H54 (cell line): ENCODE measurements at places on chromosomes 7 and 10.

GRCh38 chr7:126163647-126164046 lies 1089.1 kb downstream of the GRM8 start:
- DNase-seq = no peak

GRCh38 chr7:11612737-11613136 lies 219.3 kb downstream of the THSD7A start:
- no peak for DNase-seq

DNA sequence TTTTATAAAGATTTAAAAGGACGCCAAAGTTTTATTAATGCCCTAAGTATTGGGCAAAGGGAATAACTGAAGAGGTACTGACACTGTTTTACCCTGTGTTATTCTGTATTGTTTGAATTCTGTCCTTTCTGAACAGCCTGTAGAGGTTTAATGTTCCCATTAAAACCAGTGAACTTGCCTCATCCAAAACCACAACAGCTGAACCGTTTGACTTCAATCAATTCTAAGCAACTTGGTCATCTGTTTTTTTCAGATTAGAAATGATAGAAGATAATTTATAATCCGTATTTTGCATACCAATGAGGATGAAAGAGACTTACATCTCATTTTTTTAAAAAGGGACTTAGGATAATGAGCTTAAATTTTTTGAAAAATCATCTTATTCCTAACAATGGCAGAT lies 40.4 kb downstream of the HACD1 start:
- DNase-seq = no peak

- no peak for DNase-seq
Measured at GRCh38 chr7:20305726-20306125, 25.0 kb upstream of the ITGB8 start.

DNA sequence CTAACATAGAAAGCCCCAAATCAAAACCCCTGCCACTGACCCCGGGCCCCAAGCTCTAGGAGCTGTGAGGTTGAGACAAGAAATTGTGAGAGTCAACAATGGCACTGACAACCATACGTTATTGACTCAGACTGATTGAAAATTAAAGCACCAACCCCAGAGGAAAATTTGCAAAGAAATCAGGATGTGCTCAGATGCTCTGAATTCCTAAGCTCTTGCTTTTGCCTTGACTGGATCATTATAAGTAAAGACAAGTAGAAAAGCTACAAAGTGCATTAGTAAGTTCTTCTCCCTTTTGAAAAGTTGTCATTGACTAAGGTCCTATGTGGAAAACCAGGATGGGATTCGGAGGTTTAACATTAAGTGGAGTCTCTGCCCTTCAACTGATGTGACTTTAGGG lies 130.2 kb downstream of the SAMD9 start:
- no peak for DNase-seq

GRCh38 chr10:79399223-79399831 lies 46.1 kb downstream of the ZCCHC24 start:
- DNase-seq = peak; percentile 98

DNA sequence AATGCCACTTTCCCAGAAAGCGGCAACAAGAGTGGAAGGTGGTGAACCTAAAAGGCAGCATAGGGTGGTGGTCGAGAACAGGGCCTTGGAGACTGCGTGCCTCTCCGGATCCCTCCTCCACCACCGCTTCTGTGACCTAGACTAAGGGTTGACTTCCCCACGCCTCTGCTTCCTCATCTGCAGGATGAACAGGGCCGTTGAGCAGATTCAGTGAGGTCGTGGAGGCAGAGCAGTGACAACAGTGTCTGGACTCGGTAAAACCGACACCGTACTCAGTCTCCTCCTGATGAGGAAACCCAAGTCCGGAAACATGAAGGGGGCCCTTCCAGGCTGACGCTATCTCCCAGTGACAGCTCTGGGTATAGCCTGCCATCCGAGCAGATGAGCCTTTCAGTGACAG lies 162.6 kb downstream of the CELF2 start:
- DNase-seq = no peak

- no peak for DNase-seq
Measured at GRCh38 chr10:12214763-12215218, 18.8 kb downstream of the CDC123 start.

- DNase-seq = no peak
Measured at GRCh38 chr7:87918740-87919139, 15.3 kb upstream of the ADAM22 start.

DNA sequence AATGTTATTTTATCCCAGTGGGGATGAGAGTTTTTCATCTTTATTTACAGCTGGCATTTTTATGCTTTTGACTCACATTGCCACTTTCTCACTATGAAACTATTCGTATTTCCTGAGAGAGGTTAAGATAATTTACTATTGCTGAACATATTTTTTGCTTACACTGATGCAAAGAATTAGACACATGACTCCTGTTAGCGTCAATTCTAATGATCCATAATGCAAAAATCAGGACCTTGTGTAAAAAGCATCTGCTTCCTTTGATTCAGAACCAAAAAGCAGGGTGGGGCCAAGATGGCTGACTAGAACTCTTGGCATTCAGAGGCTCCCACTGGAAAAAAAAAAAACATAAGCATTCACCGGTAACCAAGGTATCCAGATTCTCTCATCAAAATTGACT lies 464.8 kb downstream of the SEMA3D start:
- DNase-seq = no peak

DNA sequence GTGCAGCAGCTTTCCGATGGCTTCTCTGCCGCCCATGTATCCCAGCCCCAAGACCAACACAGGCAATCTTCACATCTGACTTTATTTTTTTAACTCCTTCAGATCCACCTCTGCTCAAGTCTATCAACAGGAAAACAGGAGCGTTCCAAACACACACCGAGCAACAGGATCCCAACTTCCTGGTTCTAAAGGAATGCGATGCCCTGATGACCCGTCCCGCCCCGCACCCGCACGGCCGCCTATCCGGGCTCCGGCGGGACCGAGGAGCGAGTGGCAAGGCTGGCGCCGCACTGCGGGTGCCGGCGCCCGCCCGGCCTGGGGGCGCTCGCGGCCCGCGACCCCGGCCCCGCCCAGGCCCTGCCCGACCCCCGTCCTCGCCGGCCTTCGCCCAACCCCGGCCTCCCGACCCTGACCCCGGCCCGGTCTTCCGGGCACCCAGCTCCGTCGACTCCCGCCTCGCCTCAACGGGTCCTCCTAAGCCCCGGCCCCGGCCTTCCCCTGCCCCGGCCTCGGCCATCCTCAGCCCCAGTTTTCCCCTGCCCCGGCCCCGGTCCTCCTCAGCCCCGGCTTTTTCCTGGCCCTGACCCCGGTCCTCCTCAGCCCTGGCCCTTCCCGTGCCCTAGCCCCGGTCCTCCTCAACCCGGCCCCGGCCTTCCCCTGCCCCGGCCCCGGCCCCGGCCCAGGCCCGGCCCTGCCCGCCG lies 730 bp downstream of the LARP4B start:
- peak; percentile 38 for DNase-seq

- DNase-seq = no peak
Measured at GRCh38 chr7:96654630-96655188, 54.9 kb downstream of the SEM1 start.

DNA sequence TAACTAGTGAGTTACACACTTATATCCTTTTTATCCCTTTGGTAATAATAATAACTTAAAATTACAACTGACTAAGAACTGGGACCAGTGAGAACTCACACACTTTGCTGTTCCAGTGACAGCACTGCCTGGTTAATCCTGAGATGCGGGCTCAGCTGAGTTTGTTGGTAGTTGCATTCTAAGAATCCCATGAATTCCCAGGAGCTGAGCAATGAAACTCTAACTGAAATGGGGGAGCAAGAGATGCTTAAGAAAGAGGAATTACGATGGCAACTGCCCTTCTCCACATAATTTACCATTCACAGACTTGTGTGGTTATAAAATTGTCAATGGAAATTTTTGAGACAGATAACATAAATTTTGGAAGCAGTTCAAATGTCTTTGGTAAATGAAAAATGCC lies 659.4 kb downstream of the MAGI2 start:
- DNase-seq = no peak

GRCh38 chr10:104309980-104310978 lies 28.0 kb downstream of the ITPRIP start:
- DNase-seq = peak; percentile 66
